ENCODE measurements at places on chromosomes 12 and 14.

DNA sequence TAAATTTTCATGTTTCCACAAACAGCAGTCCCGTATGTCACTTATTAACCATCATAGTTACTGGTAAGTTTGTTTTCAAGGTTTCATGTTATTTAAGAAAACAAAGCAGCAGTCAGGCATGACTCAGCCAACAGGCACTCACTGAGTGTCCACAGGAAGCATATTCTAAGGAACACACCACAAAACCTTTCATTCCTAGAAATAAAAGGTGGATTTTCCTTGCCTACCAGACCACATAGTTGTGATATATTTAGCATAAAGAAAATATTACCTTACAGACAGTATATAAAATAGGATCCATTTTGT, 143.3 kb upstream of the AVPR1A start:
- DNase-seq, result no peak

DNA sequence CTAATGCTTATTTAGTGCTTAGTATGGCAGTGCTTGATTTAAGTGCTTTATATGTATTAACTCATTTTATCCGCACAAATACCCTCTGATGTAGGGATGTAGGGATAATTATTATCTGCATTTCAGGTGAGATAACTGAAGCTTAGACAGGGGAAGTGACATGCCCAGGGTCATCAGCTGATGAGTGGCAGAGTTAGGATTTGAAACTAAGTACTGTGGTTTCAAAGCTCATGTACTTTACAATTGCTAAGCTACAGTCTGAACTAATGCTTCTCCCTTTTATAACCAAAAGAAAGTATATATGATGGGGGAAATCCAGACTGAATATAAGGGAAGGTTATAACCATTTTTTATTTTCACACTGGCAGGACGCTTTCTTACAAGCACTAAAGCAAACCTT, 229.6 kb upstream of the NAV3 start:
- DNase-seq, result no peak

DNA sequence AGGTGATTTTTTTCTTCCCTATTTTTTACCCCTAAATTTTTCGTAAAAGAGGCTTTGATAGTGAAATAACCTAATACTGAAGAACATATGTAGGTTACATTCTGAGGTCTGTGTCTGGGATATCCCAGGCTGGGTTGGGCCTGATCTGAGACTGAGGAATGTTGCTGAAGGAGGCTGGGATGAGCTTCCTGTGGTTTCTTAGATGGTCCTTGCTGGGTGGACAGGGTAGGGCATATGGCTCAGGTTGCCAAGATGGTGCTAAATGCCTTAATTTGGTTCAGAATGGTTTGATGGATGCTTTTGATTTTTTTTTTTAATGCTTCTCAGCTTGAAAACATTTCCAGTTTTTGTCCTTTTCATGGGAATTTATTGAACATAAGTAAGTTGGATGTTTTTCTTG, 124.6 kb upstream of the PMCH start:
- no peak for DNase-seq

GRCh38 chr12:128940090-128940888, 87.0 kb downstream of the GLT1D1 start:
- DNase-seq, result no peak

DNA sequence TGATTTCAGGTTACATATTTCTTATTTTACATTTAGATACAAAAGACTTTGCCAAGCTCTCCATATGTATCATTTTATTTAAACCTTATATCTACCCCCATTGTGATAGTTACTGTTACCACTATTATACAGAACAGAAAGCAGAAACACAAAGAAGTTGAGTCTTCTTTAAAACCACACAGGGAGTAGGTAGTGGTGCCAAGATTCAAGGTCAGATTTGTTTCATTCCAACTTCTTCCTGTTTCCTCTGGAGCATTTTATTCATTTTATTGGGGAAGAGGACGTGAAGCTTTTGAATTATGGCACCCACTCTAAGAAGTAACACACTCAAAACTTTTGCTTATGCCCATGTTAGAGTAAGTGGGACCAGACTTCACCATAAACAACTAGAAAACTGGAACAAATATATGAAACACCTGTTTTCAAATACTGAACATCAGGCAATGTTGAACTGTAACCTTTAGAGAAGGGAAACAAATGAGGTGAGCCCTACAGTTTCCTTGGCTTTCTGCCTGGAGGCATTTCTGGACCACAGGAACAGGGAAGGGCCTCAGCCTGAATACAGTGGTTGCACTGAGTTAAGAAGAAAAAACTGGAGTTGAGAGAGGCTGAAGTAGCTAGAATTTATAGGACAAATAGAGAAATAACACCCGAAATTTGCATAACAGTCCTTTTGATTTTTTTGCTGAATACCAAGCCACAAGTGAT, 160.4 kb upstream of the SSTR1 start:
- no peak for DNase-seq

- DNase-seq, result no peak
Measured at GRCh38 chr14:99132821-99133635, 139.0 kb downstream of the BCL11B start.

GRCh38 chr14:67943947-67944346, 124.4 kb downstream of the RAD51B start:
- DNase-seq, result no peak

DNA sequence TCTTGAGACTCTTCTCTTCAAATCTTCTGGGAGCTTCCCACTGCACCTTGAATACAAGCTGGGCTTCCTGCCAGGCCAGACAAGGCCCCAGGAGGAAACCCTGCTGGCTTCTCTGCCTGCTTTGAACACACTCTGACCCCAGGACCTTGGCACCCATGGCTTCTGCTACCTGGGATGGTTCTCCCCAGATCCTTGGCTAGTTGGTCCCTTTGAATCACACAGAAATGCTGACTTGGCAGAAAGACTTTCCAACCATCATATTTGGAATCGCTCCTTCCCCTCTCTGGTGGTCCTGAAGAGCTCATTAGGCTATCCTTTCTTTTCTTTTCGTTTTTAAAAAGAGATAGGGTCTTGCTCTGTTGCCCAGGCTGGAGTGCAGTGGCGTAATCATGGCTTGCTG, 132.7 kb downstream of the RBM19 start:
- no peak for DNase-seq

DNA sequence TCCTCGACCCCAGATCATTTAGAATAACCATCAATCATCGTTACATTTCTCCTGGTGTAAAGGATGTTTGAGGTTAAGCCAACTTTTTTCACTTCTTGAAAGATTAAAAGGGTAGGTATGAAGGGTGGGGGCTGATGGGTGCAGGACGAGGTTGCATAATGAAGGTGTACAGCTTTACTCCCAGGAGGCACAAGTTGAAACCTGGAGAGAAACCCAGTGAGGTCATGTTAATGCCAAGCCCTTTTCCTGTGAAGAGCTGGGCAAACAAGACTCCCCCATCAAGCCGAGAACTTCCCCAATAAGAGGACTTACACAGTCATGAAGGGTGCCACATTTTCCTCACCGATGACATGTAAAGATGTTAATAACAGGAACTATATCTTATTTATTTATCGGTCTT, 84.3 kb downstream of the FZD10 start:
- no peak for DNase-seq

DNA sequence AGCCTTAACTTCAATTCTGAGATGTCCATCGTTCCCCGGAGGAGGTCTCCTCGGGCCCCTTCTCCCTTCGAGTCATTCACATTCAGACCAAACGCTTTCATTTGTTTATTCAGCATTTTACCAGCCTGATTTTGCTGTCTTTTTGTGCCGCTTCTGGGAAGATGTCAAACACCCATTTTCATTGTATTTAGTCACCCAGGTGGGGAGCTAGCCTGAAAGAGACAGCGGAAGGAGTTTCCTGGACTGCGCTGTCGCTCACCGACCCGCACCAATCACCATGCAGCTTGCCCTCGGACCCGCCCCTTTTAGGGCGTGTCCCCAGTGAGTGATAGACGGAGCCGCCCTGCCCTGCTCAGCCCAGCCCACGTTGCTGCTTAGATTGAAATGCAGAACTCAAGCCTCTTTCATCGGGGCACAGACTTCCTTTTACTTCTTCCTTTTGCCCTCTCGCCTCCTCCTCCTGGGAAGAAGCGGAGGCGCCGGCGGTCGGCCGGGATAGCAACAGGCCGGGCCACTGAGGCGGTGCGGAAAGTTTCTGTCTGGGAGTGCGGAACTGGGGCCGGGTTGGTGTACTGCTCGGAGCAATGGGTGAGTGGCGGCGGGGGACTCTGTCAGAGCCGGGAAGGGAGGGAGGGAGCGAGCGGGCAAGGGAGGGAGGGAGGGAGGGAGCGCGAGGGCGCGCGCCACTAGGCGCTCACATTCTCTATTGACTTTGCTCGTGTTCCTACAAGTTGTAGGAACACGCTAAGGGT, at the start of gene PAX9:
TSS of gene PAX9 (plus strand) at position 355 of the 752 bp plus-strand sequence. CDS start at position 585, 230 bp downstream.
- DNase-seq, result no peak

DNA sequence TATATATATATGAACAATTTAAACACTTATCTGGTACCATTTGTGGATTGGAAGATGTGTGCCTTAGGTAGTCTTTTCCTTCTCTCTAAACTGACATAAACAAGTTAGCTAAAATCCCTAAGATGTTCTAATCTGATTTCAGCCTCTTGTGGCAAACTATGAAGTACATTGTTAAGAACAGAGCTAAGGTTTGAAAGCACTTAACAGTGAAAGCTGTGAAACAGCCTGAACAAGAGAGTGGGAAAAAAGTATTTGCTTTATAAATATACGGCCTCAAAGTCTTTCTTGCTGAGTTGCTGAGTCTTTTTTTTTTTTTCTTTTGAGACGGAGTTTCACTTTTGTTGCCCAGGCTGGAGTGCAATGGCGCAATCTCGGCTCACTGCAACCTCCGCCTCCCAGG, 53.7 kb upstream of the PELI2 start:
- no peak for DNase-seq

DNA sequence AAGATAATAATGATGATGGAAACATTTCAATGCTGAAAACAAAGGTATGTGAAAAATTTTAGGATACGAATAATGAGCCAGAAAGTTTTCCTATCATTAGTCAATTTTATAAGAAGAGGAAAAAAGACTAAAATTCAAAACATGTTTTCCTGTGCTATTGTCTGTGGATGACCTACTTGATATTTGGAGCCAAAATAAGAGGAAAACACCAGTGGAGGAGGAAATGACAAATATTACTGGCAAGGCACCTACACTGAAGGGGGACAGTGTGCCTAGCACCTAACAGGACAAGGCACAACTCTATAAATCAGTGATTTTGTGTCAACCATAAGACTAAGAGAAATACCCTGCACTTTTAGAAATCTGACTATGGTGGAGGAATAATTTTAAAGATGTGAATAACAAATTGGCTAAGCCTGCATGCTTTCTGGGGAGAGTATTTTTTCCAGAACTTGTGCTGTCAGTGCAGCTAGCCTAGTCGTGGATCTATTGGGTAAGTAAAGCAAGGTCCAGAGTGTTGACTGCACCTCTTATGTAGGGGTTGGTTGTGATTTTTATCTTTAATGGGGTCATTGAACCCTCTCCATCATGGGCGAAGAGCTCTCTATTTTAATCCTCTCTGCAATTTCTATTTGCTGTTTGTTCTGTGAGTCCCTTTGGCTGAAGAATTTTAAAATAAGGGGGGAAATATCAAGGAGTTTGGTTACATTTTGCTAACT, 398.0 kb downstream of the TMTC2 start:
- DNase-seq, result no peak

DNA sequence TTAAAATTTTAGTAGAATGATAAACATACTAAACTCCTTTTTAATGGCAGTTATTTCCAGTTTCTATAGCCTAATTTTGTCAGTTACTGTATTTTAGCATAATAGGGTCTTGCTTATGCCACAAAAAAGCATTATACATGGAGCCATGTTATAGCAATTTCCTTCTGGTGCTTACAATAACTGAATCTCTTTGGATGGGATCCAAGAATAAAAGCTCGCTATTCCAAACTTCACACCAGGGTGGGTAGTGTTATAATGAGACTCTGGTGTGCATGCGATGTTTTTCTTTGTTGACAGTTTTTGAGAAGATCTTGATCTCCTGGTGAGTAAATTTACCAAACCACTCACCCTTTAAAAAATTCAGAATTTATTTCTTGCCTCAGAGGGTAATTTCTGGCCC, 90.4 kb upstream of the CCDC91 start:
- no peak for DNase-seq

- DNase-seq, result no peak
Measured at GRCh38 chr14:42535397-42535796, 928.7 kb downstream of the LRFN5 start.

GRCh38 chr12:124868252-124869058, 4.8 kb upstream of the SCARB1 start:
- no peak for DNase-seq

- no peak for DNase-seq
Measured at GRCh38 chr12:124175704-124176103, 119.2 kb upstream of the RFLNA start.
